ENCODE measurements at places on chromosomes 7 and 10. TPM values are rescaled to one million over a fixed set of nuclear protein-coding genes. Genes with fewer than 3 reads are reported as not detected.

Gene CYP2C19
- total RNA-seq = not detected

Gene HMX3
- total RNA-seq = not detected

Gene MOSPD3
- total RNA-seq = 14.3 TPM

- H3K36me3 ChIP-seq = no peaks in the 10 kb centered on the region
- peaks cover 3% of the 10 kb centered on the region for H3K4me1 ChIP-seq
- DNase-seq = no peak
- no peak overlapping the region for H3K27ac ChIP-seq
- H3K4me3 ChIP-seq = peak overlapping the region; percentile 18
- peaks cover 47% of the 10 kb centered on the region for H3K27me3 ChIP-seq
These were observed 166.0 kb downstream of the ACTR3B start for GRCh38 chr7:152925412-152926147.

- no peaks in the 10 kb centered on the region for H3K36me3 ChIP-seq
- peaks cover 4% of the 10 kb centered on the region for H3K4me1 ChIP-seq
- H3K27ac ChIP-seq = peak overlapping the region; percentile 78
These were observed 84.2 kb downstream of the ANK3 start for GRCh38 chr10:60305380-60305892.

GRCh38 chr7:30159698-30160143 lies 24.9 kb downstream of the MTURN start:
- H3K4me1 ChIP-seq = peaks cover 21% of the 10 kb centered on the region
- H3K27me3 ChIP-seq = no peaks in the 10 kb centered on the region
- no peaks in the 10 kb centered on the region for H3K36me3 ChIP-seq
- DNase-seq = peak; percentile 80

DNA sequence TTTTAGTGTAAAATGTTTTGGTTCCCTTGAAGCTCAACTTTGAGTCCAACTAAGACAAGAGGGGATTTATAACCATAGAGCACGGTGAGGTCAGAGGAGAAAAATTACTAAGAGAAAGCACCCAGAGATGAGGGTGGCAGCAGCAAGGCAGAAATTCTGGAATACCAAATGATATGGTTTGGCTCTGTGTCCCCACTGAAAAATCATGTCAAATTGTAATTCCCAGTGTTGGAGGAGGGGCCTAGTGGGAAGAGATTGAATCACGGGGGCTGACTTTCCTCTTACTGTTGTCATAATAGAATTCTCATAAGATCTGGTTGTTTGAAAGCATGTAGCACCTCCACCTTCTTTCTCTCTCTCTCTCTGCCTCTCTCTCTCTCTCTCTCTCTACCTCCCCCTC lies 19.4 kb upstream of the AKR1C1 start:
- H3K4me3 ChIP-seq = no peak overlapping the region
- H3K27me3 ChIP-seq = no peaks in the 10 kb centered on the region
- no peaks in the 10 kb centered on the region for H3K4me1 ChIP-seq
- no peak overlapping the region for H3K27ac ChIP-seq
- DNase-seq = no peak
- H3K36me3 ChIP-seq = no peaks in the 10 kb centered on the region

DNA sequence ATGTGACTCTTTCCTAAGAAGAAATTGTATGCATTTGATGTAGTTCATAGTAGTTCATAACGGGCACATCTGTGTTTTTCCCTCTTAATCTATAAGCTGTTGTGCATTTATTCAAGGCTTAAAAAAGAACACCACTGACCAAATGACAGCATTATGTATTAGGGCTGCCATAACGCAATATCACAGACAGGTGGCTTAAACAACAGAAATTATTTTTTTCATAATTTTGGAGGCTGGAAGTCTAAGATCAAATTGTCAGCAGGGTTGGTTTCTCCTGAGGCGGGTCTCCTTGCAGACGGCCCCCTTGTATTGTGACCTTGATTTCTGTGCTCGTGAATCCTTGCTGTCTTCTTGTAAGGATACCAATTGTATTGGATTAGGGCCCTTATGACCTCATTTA lies 627 bp upstream of the SSMEM1 start:
- H3K4me1 ChIP-seq = peaks cover 19% of the 10 kb centered on the region
- H3K36me3 ChIP-seq = no peaks in the 10 kb centered on the region
- H3K4me3 ChIP-seq = no peak overlapping the region
- no peak overlapping the region for H3K27ac ChIP-seq
- no peak for DNase-seq

GRCh38 chr7:91910171-91910570 lies 29.7 kb upstream of the MTERF1 start:
- H3K27me3 ChIP-seq = no peaks in the 10 kb centered on the region
- H3K27ac ChIP-seq = no peak overlapping the region
- no peak overlapping the region for H3K4me3 ChIP-seq
- no peaks in the 10 kb centered on the region for H3K36me3 ChIP-seq
- no peak for DNase-seq
